Left lobe of liver (tissue), 2 donors: ENCODE measurements at places on chromosomes 1 and 21.

DNA sequence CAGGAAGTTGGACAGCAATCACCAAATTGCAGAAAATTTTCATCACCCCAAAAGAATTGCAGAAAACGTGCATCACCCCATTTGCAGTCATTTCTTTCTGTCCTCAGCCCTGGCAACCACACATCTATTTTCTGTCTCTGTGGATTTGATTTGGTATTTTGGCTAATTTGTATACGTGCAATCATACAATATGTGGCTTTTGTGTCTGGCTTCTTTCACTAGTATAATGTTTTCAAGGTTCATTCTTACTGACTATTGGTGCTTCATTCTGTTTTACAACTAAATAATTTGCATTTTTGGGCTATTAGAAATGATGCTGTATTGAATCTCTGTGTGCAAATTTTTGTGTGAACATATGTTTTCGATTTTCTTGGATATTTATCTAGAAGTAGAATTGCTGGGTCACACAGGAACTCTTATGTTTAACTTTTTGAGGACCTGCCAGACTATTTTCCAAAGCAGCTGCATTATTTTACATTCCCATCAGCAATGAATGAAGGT, 24.8 kb upstream of the PRDM2 start:
- no peak for DNase-seq

DNA sequence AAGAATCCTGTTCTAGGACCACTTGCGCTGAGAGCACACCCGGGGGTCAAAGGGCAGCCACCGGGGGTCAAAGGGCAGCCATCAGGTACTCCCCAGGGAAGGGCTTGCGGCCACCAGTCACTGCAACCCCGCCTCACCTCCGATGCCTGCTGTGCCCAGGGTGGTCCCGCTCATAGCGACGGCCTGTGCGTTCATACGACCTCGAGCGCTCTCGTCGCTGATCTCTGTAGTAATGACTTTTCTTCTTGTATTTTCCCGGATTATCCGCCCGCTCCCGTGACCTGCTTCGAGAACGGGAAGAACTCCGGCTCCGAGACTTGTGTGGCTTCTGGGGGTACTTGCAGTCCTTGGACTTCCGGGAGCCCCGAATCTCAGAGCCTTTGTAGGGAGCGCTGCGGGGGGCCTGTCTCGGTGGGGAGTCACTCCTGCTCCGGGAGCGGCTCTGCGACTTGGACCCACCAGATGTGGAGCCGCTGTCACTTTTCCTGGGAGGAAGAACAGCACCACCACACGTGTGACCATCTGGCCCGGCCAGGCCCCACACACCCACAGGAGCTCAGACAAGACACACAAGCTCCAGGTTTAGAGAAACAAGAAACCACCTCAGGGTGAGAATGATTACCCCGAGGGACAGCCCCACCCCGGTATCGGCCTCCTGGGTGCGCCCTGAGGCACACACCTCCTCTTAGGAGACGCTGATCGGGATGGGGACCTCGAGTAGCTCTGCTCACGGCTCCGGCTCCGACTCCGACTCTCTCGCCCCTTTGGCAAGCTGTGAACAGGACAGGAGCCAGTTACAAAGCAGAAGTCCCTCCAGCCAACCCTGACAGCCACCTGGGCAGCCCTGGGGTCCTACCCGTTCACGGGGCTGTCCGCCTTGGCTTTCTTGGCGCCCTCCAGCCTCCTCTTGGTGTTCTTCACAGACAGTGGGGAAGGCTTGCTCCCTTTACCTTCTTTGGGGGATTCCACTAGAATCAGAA, 11.7 kb downstream of the CCNL2 start:
- DNase-seq: no peak

DNA sequence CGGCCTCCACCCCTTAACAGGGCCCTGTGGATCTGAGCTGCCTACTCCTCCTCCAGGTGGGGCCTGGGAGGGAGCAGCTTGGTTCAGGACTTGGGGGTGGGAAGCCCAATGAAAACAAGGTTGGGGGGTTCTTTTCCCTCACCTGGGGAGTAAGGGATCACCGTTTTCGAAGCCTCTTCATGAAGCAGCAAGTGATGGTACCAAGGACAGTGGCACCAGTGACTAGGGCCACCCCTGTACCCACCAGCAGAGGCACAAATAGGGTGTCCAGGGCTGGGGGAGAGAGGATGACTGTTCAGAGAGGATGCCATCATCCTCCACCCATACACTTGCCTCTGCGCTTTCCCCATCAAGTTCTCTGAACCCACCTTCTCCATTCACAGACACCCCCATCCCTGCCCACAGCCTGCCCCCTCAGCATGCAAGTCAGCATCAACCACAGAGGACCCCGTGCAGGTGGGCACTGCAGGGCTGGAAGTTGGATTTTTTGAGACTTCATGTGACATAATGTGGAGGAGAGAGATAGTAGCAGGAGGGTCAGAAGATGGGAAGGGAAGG, 6.7 kb downstream of the IGSF8 start:
- DNase-seq: no peak

DNA sequence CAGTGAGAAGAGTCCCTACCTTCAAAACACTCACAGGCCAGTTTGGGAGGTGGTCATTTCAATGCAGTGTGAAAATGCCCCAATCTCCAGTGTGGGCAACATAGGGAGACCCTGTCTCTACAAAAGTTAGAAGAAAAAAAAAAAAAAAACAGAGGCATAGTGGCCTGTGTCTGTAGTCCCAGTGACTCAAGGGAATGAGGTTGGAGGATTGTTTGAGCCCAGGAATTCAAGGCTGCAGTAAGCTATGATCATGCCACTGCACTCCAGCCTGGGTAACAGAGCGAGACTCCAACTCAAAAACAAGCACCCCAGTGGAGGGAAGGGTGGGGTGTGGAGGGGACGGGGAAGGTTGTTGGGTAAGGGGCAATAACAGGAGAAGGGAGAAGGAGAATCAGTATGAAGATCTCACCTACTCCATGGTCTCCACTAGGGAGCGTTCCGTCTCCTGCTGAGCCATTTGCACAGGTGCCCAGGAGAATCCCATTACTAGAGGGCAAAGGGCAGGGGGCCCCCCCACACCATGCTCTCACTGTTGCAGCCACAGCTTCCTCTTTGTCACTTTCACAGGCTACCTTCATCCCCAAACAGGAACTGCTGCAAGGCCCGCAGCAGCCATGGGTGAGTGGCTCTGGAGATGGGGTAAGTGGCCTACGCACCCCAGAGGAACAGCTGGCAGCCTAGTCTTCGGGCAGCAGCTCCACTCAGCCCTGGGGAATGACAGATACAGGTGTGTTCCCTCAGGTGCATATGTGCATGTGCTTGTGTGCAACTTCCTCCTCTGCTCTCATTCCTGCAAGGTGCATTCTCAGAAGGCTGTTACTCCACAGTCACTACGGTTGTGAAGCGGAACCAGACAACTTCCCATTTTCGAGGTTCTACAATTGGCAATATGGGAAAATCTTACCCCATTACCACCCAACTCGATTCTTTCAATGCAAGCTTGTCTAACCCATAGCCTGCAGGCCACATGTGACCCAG, 87.9 kb upstream of the LYST start:
- DNase-seq: no peak

GRCh38 chr1:170539154-170539553, 7.2 kb downstream of the GORAB start:
- DNase-seq: no peak

- no peak for DNase-seq
Measured at GRCh38 chr1:101965341-101965740, 31.4 kb downstream of the OLFM3 start.

GRCh38 chr1:172928412-172928811, 122.3 kb downstream of the TNFSF18 start:
- no peak for DNase-seq

DNA sequence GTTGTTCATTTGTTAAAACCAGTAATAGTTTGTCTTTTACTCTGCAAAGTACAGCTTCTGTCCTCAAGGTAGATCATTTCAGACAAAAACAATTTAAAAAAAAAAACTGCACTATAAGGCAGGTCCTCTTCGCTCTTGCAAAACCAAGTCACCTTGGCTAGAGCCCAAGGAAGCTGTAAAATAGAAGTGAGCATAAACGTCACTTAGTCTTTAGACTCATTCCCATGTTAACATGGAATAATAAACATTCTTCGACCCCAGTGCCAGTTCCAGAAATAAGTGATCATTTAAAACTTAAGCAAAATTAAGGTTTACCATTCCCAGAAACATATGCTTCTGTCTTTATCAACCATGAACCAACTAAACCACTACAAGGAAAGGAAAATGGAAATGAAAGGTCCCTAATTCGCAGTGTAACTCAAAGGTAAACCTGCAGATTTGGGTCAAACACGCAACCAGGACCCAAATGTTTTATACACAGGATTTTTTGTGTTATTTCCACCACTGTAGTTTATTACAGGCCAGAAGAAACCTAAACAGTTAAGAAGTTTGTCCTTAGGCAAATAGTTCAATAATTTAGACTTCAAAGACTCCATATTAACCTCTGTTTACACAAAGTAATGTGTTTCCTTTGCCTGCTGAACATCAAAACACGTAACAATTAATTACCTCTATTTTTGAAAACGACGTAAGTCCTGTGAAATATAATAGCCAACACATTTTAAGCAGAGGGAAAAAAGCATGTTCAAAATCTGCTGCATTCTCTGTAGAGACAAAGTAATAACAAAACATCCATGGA, 54.6 kb downstream of the TGFBR3 start:
- no peak for DNase-seq

- DNase-seq: no peak
Measured at GRCh38 chr1:225534772-225535171, 106.9 kb upstream of the LBR start.

DNA sequence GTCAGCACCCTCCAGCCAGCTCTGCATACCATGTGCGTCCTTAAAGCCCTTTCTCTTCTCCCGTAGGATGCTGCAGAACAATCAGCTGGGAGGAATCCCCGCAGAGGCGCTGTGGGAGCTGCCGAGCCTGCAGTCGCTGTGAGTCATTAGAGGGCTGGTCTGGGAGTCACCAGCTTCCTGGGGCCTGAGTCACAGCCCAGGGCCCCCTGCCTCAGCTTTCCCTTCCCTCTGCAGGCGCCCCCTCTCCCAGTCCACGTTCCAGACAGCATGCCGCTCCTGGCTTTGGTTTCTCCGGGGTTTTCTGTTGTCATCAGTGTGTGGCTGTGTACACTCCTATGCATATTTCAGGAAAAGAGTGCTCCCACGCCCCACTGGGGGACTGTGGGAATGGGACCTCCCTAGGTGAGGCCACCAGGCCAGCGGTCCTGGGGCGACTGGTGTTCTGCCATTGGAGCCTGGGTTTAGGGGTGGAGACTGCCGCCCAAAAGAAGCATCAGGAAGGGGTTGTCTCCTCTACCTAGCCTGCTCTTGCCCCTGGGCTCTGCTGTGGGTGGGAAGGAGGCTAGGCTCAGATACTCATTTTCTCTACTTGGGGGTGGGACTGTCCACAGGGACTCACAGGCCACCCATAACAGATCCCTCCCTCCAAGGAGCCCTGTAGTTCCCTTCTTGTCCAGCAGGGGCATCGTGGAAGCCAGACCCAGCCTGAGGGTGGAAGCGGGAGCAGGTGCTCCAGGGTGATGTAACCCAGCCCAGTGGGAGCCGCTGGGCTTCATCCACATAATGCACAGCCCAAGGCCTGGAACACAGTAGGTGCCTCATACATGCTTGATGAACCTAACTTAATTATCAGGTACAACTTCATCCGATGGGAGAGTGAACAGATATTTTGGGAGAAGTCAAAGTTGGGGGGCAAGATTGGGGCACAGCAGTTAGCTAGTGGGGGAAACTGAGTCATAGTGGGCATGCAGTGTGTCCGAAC, 42.5 kb downstream of the LGR6 start:
- peak; percentile 68 for DNase-seq

GRCh38 chr1:174535207-174535606, 87.4 kb downstream of the GPR52 start:
- DNase-seq: no peak

GRCh38 chr1:112651205-112651604, 23.3 kb upstream of the MOV10 start:
- no peak for DNase-seq

DNA sequence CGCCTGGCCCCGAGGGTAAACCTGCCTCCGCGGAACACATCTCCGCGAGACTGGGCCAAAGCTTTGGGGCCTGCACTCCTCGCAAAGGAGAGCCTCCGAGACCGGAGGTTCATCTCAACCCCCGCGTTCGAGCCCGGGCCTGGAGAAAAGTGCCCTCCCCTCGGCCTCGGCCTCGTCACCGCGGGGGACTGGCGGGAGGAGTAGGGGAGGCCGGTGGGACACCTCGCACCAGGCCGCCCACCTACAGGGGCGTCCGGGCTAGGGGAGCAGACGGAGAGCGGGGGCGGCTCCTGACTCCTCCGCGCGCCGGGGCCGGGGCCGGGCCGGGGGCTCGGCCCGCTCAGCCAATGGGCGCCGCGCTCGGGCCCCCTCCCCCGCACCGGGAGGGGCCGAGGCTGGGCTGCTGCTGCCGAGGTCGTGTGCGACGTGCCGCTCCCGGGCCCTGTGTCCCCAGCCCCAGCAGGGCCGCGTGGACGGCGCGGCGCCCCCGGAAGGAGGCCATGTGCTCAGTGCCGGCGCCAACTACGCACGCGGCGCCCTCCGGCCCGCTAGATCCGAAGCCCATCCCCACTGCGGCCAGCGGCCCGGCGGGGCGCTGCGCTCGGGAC, 684 bp downstream of the SLC2A1 start:
- peak; percentile 67 for DNase-seq

- DNase-seq: no peak
Measured at GRCh38 chr1:117147341-117147831, 25.8 kb upstream of the TRIM45 start.

DNA sequence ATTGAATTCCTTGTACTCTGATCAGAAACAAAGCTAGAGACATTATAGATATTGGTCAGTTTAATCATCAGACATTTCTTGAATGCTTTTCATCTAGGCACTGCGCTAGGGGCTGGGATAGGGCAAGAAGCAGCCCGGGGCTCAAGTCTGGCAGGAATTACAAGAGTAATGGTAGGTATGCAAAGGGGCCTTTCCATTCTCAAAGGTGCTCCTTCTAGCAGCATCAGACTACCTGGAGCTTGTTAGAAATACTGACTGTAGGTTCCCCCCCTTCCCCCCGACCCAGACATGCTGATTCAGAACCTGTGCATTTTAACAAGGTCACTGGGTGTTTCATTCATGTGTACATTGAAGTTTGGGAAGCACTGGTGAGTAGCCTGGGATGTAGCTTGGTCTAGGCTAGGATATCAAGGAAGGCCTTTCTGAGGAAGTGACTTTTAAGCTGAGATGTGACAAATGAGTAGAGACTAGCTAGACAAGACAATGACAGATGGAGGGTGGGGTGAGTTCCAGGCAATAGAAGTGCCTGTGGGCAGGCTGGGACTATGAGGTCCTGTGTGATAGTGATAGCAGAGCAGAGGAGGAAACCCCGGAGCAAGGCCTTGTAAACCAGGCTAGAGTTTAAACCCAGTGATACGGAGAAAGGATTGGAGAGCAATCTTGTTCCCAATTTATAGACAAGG, 26.3 kb downstream of the NFASC start:
- no peak for DNase-seq

GRCh38 chr1:237566581-237566980, 324.1 kb downstream of the ZP4 start:
- DNase-seq: no peak

- no peak for DNase-seq
Measured at GRCh38 chr1:38818175-38818976, 41.2 kb downstream of the RRAGC start.

DNA sequence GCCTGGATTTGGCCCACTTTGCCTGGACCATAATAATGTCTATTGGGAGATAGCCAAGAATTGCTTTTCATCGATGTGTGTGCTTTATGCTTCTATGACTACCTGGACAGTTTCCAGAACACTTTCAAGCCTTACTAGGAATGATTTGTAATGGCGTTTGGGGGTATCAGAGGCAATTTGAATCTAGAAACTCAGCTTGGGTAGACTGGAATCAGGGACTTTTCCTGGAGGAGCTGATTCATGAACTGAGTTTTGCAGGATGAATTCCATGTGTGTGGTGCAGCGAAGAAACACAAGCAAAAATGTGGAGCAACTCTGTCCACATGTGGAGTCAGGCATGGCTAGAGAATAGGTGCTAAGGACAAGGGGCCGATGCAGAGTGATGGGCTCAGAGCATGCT, 11.9 kb upstream of the TMEM61 start:
- DNase-seq: peak; percentile 23
